GM20000 (cell line): ENCODE measurements at places on chromosomes 13 and 19.

DNA sequence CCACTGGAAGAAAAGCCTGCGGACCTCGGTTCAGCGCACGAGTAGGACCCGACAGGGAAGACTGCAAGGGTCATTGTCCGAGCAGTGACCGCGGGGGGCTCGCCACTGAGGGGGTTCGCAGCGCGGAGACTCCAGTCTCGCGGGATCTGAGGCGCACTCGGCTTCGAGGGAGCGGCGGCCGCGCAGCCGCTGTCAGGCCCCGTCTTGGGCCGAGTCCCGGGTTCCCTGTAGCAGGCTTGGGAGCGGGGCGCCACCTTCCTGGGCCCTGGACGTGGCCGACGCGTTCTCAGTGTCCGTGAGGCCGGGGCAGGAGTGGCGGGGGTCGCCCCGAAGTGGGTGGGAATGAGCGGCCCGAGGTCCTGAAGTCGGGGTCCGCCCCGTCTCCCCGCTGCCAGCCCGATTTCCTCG is 474 bp upstream of the FAM174C start:
- no peak for DNase-seq

- DNase-seq: no peak
These were observed 376.4 kb downstream of the FGF9 start for GRCh38 chr13:22047082-22047784.

DNA sequence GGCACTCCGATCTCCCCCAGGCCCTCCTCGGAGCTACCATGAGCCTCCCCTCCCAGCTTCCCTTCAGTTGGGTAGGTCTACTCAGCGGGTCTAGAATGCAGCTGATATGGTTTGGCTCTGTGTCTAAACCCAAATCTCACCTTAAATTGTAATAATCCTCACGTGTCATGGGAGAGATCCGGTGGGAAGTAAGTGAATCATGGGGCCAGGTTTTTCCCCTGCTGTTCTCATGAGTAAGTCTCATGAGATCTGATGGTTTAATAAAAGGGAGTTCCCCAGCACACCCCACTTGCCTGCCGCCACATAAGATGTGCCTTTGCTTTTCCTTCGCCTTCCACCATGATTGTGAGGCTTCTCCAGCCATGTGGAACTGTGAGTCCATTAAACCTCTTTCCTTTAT is 14.5 kb upstream of the DOCK9 start:
- DNase-seq: no peak

DNA sequence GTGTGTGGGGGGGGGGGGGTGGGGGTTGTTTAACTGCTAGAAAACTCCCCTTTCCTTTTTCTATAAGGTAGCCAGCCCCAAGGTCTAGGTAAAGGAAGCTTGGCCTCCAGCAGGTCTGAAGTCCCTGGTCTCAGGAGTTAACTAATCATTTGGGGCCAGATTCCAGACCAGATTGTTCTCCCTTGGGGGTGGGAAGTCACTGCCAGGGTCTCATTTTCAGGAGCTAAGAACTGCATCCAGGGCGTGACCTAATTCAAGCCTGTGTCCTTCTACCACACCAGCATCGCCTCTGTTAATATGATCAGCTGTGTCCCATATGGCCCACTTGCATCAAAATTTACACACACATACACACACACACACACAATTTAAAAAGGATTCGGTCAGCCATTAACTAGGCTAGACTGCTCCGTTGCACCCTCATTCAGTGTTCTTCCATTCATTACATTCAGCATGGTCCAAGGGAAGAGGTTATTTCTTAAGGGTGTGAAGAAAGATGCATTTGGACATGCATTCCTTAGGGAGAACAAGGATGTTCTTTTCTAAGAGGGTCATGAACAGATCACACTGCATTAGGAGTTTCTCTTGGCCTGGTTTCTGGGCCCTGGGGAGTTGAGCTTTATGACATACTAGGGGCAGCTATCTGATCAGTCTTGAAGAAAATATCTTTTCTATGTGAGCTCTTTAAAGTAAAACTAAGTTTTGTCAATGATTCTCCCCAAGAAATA is 91.0 kb downstream of the FGF14 start:
- no peak for DNase-seq

DNA sequence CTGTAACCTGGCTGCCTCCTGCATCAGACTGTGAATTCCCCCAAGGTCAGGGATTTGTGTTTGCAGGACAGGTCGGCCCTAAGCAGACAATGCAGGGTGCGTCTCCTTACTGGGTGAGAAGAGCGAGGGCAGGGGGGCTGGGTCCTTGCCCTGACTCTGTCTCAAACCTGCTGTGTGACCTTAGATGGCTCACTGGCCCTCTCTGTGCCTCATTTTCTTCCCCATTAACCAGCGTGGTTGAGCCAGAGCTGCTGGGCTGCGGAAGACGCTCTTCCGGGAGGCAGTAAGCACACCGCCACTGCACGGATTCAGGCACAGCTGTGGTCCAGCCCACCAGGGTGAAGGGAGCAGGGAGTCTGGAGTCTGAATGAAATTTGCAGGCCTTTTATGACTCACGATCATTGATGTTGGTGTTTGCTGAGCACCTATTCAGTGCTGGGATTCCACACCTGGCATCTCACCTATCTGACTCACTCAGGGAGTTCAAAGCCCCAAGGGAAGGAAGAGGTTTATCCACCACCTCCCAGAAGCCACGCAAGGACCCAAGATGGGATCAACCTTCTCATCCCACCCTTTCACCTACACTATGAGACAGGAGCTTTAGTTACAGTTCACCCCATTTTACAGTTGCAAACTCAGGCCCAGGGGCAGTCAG is 2.5 kb downstream of the AKT1S1 start:
- no peak for DNase-seq

DNA sequence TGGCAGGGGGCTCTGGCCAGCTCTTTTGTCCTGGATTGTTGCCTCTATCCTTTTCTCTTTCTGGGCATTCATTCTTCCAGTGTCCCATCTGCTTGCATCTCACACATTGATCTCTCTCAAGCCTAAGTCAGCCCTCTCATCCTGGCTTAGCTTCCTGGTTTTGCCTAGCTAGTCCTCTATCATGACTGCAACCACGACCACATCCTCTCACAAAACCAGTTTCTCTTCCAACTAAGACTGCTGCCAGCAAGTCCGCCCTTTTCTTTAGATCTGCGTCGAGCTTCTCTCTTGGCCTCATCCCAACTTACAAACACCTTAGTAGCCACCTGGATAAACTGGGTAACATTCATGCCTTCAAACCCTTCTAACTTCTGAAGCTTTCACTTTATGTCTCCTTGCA is 212.2 kb upstream of the HTR2A start:
- DNase-seq: no peak

GRCh38 chr19:45008552-45008951 is 7.3 kb downstream of the RELB start:
- DNase-seq: no peak

- no peak for DNase-seq
These were observed 15.0 kb downstream of the MRPS12 start for GRCh38 chr19:38945562-38946228.

DNA sequence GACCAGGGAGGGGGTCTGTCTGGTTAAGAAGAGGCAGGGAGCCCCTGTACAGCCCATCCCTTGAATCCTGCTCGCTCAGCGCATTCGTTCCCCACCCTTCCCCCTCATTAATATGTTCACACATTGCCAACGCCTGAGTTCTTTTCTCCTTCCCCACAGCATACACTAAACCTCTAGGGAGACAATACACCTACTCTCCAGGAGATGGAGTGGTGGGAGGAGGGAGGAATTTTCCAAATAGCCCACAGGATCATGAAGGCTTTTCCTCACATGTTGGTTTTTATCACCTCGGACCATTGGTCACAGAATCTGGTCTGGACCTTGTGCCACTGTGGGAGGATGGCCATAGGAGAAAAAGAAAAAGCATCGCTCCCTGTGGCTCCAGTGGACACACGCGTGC is 294.9 kb downstream of the SHISA2 start:
- DNase-seq: no peak

DNA sequence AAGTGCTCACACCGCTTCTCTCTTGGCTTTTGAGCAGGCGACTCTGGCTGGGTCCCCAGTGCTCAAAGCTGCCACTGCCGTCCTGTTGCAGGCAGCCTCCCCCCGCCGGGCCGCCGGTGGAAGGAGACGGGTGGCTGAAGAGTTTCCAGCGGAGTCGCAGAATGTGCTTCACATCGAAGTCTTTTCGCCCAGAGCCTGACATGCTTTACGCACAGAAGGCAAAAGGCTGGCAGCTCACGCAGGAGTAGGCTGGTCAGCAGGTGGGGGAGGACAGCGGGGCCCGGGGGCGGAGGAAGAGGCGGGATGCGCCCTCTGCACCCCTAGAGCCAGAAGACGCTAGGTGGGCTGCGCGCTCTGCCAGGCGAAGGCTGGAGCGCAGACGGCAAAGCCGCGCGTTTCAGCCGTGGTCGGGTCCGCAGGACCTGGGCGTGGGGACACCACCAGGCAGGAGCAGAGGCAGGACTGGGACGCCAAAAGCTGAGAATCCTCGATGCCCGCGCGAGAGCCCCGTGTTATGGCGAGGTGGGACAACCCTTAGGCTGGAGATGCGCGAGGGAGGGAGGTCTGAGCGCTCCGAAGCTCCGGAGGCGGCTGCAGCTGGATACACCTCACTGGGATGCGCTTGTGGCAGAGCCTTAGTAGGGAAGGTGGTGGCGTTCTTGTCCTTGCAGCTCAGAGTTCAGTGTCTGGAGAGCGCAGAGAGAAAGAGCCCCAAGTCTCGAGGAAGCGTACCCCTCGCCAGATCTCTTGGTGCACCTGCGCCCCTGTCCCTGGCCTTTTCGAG is at the start of gene ATXN8OS:
Gene ATXN8OS (plus strand): TSS at position 329 of the 784 bp plus-strand sequence.
- DNase-seq: no peak

DNA sequence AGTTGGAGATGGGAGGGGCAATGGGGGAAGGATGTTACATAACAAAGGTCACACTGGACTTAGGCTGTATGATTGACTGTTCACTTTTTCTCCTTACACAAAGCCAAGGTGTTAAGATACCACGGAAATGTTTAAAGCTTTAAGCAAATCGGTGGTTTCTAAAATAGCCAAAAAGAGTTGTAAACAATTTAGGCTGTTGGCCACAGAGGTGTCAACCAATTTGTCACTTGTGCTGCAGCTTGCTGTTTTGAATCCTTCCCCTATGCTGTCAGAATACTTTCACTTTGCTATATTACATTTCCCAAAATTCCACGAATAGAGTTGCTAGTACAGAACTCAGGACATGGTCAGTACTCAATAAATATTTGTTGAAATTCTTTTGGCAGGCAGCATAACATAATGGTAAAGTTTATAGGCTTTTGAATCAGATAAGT is 149.3 kb downstream of the VWA8 start:
- peak; percentile 11 for DNase-seq

GRCh38 chr13:50573066-50573465 is 270.4 kb downstream of the DLEU7 start:
- DNase-seq: no peak

GRCh38 chr19:16039545-16039944 is 36.8 kb upstream of the TPM4 start:
- no peak for DNase-seq

DNA sequence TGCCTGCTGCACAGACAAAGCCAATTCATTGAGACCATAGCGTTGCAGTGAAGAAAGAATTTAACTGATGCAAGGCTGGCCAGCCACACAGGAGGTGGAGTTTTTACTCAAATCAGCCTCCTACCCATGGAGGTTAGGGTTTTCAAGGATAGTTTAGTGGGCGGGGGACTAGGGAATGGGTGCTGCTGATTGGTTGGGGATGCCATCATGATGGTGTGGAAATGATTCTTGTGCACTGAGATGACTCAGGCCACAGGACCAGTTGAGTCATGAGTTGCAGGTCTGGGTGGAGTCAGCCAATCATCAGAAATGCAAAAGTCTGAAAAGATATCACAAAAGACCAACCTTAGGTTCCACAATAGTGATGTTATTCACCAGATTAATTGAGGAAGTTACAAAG is 359.6 kb downstream of the FOXO1 start:
- no peak for DNase-seq

DNA sequence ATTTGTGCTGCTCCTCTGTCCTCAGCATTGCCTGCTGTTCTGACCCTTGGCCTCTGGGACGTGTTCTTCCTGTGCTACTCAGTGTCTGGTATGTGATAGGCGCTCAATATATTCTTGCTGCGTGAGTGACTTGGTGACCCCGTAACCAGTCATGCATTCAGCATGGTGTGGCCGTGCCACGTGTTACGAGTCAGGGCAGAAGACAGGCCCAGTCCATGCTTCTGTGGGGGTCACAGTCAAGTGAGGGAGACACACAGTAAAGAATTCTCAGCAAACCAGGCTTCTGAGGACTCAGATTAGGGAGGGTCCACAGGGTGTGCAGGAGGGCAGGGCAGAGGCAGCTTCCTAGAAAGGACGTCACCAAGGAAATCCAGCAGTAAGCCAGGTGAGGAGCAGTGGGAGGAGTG is 7.9 kb downstream of the PPP1R37 start:
- DNase-seq: no peak

DNA sequence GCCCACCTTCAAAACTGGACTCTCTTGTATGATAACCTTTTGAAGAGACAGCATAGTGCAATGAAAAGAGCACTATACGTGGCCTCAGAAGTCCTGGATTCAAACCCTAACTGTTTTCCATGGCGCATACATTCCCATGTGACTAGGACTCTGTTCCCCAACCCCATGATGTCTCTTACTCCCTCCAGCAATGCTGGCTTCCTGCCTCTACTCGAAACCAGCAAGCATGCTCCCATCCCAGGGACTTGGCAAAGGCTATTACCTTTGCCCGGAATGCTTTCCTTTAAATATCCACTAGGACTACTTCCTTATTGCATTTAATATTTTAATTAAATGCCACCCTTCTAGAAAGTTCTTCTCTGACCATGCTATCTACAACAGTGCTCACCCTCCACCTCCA is 75.1 kb downstream of the CYSLTR2 start:
- no peak for DNase-seq

GRCh38 chr13:74131227-74131626 is 3.0 kb downstream of the KLF12 start:
- DNase-seq: no peak

DNA sequence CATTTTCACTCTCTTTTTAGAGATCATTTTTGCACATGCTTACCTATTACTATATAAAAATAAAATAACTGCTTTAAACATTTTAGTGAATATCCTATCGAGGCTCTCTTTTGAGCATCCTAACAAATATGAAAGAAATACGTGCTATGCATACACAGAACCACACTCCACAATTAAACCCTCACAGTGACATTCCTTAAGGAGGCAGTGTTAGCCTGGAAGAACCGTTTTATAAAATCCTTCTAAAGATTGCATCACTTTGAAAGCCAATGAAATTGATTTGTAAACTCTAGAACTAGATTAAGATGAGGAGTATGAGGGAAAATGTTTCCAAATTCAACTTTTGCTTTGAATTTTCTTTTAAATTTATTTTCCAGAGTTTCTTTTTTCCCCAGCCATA is 11.1 kb upstream of the ENOX1 start:
- no peak for DNase-seq

DNA sequence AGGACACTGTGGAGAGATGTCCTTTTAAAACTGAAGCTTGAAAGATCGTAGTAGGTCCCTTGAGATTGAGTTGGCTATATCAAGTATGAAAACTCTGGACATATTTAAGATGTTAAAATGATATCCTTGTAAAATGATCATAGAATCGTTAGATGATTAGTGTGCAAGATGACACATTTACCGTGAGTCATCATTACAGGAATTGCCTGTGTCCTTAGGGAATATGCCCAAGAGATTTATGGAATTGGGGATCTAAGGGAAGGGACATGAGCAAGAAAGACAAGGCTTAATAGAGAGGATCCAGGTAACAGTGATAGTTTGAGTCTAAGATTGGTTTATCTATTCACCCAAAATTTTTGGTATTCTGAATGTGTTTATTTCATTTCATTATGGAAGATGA is 233.7 kb downstream of the GPC5 start:
- no peak for DNase-seq

- no peak for DNase-seq
These were observed 1.4 kb downstream of the PLIN4 start for GRCh38 chr19:4516939-4517300.

- no peak for DNase-seq
These were observed 62.3 kb upstream of the ZNF724 start for GRCh38 chr19:23312515-23312914.
